A673 (cell line): ENCODE measurements at places on chromosomes 5 and 9.

DNA sequence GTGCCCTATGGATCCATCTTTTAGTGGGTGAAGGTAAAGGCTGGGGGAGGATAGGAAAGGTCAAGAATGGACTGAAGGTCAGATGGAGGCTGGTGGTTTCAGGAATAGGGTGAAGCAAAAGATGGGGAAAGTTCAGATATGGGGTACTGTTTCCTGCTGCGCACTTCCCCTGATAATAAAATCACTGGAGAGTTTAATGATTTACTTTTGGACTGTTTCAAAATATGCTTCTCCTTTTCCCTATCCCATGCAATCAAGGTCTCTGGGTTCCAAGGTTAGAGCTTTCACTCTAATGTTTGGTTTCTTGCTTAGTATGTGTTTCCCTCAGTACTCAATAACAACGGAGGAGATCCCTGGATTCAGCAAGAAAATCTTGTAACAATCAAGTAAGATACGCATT, 10.8 kb upstream of the PPP3R2 start:
- DNase-seq, result no peak
- H3K27me3 ChIP-seq, result peaks cover 12% of the 10 kb centered on the region
- no peaks in the 10 kb centered on the region for H3K4me1 ChIP-seq
- no peak overlapping the region for H3K27ac ChIP-seq
- no peak overlapping the region for H3K4me3 ChIP-seq

GRCh38 chr5:50856401-50857119, 190.1 kb downstream of the PARP8 start:
- no peak overlapping the region for H3K27ac ChIP-seq
- no peak overlapping the region for H3K4me3 ChIP-seq
- no peaks in the 10 kb centered on the region for H3K27me3 ChIP-seq

GRCh38 chr5:149422366-149423048, 43.4 kb upstream of the IL17B start:
- no peak overlapping the region for H3K27ac ChIP-seq
- no peak for DNase-seq
- peaks cover 8% of the 10 kb centered on the region for H3K4me1 ChIP-seq

GRCh38 chr9:107782381-107782780, 292.8 kb upstream of the KLF4 start:
- H3K27ac ChIP-seq, result no peak overlapping the region
- no peaks in the 10 kb centered on the region for H3K27me3 ChIP-seq
- H3K4me3 ChIP-seq, result no peak overlapping the region
- no peaks in the 10 kb centered on the region for H3K36me3 ChIP-seq
- no peak for DNase-seq

DNA sequence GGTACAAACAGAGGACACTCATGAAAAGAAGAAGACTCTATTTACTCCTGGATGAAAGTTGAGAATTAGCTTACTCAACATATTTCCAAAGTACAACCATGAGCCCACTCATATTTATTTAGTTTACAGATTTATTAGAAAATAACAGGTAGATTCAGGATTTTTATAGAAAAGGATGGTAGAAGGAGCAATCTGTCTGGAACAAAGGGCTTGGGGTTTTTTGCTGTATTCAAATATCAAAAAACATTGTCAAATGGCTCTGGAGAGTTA, 7.0 kb upstream of the ERAP2 start:
- H3K36me3 ChIP-seq, result no peaks in the 10 kb centered on the region
- peaks cover 3% of the 10 kb centered on the region for H3K4me1 ChIP-seq

DNA sequence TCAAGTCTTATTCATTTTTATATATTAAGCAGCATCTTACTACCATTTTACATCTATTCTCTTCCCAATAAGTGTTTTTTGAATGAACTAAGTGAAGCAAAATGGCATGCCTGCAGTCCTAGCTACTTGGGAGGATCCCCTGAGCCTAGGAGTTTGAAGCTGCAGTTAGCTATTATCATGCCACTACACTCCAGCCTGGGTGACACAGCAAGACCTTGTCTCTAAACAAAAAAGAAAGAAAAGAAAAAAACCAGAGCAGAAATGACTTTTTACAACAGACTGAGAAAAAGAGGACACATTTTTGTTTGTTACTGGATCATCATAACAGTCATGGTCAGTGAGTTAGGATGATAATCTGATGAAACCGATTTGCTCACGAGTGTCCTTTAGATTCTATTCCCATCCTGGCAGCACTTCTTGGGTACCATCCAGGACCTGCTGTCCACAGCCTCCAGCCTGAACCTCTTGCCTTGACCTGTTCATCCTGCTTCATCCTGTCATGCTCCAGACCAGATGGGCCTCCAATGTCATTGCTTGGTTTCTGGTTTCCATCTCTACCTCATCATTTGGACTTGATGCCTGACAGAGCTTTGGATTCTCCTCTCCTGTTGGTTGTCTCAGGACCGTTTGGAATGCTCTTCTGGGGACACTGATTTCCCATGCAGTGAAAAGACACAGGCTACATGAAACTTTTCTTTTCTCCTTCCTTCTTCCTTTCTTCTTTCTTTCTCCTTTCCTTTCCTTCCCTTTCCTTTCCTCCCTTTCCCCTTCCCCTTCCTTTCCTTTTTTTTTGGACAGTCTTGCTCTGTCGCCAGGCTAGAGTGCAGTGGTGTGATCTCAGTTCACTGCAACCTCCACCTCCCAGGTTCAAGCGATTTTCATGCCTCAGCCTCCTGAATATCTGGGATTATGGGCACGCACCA, 50.1 kb upstream of the GLRX start:
- H3K27ac ChIP-seq, result no peak overlapping the region
- H3K27me3 ChIP-seq, result no peaks in the 10 kb centered on the region
- no peak for DNase-seq
- no peaks in the 10 kb centered on the region for H3K36me3 ChIP-seq
- H3K4me3 ChIP-seq, result no peak overlapping the region

DNA sequence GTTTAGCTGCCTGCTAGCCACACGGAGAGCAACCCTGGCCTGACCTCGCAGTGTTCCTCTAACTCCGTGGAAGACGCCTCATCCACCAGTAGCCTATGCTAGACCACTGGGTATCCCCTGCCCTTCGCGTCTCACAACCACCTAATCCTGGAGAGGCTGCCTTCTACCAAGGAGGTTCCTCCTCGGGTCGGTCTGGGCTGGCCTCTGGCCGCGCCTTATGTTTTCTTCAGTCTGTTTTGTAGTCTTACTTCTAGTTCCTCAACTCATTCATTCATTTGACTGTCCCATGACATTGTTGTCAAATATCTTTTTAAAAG, 1.6 kb upstream of the TPM2 start:
- peaks cover 25% of the 10 kb centered on the region for H3K4me1 ChIP-seq
- no peaks in the 10 kb centered on the region for H3K27me3 ChIP-seq
- peak overlapping the region; percentile 92 for H3K27ac ChIP-seq
- H3K4me3 ChIP-seq, result peak overlapping the region; percentile 77

GRCh38 chr5:27026801-27027200, 11.6 kb downstream of the CDH9 start:
- no peak for DNase-seq
- no peaks in the 10 kb centered on the region for H3K4me1 ChIP-seq
- no peak overlapping the region for H3K27ac ChIP-seq
- H3K27me3 ChIP-seq, result no peaks in the 10 kb centered on the region
- H3K36me3 ChIP-seq, result no peaks in the 10 kb centered on the region

- no peaks in the 10 kb centered on the region for H3K27me3 ChIP-seq
- no peaks in the 10 kb centered on the region for H3K4me1 ChIP-seq
- no peaks in the 10 kb centered on the region for H3K36me3 ChIP-seq
- no peak overlapping the region for H3K27ac ChIP-seq
- H3K4me3 ChIP-seq, result no peak overlapping the region
These were observed 232.5 kb downstream of the GABRB2 start for GRCh38 chr5:161314033-161314432.

- DNase-seq, result peak; percentile 18
- H3K27ac ChIP-seq, result no peak overlapping the region
- no peaks in the 10 kb centered on the region for H3K27me3 ChIP-seq
These were observed 271.5 kb downstream of the ADGRV1 start for GRCh38 chr5:90830058-90830457.

DNA sequence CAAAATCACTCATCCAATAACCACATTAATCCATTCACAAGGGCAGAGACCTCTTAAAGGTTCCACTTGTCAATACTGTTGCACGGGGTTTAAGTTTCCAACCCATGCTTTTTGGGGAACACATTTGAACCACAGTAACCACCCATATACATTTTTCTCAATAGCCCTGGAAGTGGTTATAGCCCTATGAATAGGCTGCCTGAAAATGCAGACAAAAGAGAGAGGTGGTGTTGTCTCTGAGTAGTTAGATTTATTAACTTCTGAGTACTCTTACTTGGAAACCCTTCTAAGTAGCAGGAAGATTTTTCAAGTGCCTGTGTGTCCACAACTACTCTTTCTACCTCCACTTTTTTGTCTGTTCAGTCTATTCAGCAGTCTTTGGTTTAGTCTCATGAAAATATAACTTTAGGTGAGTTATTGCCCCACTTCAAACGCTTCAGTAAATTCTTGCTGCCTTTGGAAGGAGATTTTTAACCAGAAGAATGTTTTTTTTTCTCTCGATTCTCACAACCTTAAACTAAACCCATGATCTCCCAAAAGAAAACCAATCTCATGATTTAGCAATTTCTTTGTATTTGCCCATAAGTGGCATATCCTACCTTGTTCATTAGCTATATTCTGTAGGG, 42.6 kb downstream of the ARHGEF28 start:
- no peaks in the 10 kb centered on the region for H3K27me3 ChIP-seq
- DNase-seq, result no peak
- no peaks in the 10 kb centered on the region for H3K36me3 ChIP-seq
- H3K4me1 ChIP-seq, result peaks cover 6% of the 10 kb centered on the region

DNA sequence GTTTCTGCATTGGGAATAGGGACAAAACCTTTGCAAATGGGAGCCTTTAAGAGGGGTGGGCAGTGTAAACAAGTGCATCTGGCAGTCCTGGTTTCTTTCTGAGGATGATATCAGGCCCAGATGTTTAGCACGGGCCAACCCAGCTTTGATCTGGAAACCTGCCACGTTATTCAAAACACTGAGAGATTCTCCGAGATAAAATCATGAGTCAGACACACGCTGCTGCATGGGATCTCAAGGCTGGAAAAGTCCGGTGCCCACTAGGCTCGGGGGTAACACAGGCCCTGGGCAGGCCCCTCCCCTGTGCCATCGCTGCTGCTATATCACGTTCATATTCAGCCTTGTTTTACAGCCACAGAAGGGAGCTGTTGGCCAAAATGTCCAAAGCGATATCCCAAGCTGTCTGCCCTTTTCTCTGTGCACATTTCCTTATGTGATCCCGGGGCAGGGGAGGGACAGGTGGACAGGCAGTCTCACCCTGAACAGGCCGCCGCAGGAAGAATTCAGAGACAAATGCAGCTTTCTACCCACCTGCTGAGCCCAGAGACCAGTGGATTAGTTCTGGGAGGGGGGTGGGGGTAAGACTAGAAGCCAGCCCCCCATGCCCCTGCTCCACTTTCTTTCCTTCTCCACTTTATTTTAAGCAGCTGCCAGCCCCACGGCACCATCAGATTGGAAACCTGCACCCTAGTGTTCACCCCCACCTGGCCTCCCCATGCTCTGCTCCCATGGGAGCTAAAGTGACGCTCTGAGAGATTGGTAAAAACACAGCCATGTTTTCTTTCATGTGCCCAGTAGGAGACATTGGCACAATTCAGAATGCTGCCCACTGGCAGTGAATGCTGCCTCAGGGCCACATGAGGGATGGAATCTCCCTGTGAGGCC, 63.1 kb downstream of the TMOD1 start:
- peak; percentile 25 for DNase-seq
- no peak overlapping the region for H3K4me3 ChIP-seq
- H3K27ac ChIP-seq, result no peak overlapping the region
- H3K27me3 ChIP-seq, result no peaks in the 10 kb centered on the region
- H3K36me3 ChIP-seq, result no peaks in the 10 kb centered on the region

- no peaks in the 10 kb centered on the region for H3K27me3 ChIP-seq
- H3K36me3 ChIP-seq, result no peaks in the 10 kb centered on the region
- no peak for DNase-seq
- no peak overlapping the region for H3K4me3 ChIP-seq
These were observed 64.7 kb downstream of the BARX1 start for GRCh38 chr9:93890436-93890935.

- no peaks in the 10 kb centered on the region for H3K27me3 ChIP-seq
- no peaks in the 10 kb centered on the region for H3K4me1 ChIP-seq
- DNase-seq, result no peak
- no peaks in the 10 kb centered on the region for H3K36me3 ChIP-seq
- H3K4me3 ChIP-seq, result no peak overlapping the region
These were observed 368.0 kb downstream of the IRX1 start for GRCh38 chr5:3963652-3964051.

- no peaks in the 10 kb centered on the region for H3K36me3 ChIP-seq
- no peaks in the 10 kb centered on the region for H3K27me3 ChIP-seq
- no peak overlapping the region for H3K27ac ChIP-seq
These were observed 25.2 kb downstream of the LNPEP start for GRCh38 chr5:96961053-96961452.

DNA sequence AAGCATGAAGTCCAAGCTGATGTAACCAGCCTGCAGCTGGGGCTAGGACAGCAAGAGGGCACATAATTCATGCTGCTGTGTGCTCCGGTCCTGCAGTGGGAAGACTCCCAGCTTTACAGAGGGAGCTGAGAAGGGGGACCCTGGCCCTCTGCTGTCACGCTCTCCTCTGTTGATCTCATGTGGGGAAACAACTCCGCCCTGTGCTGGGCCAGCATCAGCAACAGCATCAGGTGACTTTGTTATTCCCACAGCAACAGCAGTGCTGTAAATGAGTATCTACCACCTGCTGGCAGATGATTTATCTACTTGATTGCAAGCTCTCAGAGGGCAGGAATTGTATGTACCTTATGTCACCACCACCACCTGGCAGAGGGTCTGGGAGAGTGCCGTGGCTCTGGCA, 176.2 kb downstream of the COL23A1 start:
- no peaks in the 10 kb centered on the region for H3K4me1 ChIP-seq
- H3K4me3 ChIP-seq, result no peak overlapping the region
- H3K27ac ChIP-seq, result no peak overlapping the region
- H3K36me3 ChIP-seq, result no peaks in the 10 kb centered on the region

DNA sequence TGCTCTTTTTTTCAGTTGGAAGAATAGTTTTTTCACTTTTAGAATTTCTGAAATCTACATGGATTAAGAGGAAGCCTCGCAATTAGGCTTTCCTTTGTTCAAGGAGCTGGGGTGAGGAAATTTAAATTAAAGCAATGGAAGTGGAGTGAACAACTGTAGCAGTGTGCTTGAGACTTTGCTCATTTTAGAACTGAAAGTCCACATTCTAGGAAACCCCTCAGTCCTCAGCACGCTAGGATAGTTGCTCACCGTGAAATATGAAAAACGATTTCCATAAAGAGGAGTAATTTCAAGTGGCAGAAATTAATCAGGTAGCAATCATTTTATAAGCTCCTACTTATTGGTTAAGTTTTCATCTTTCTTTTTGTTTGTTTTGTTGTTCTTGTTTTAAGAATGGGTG, 243.0 kb upstream of the ITGA1 start:
- no peak overlapping the region for H3K4me3 ChIP-seq
- H3K27me3 ChIP-seq, result no peaks in the 10 kb centered on the region
- no peaks in the 10 kb centered on the region for H3K36me3 ChIP-seq
- H3K27ac ChIP-seq, result no peak overlapping the region
- DNase-seq, result no peak

DNA sequence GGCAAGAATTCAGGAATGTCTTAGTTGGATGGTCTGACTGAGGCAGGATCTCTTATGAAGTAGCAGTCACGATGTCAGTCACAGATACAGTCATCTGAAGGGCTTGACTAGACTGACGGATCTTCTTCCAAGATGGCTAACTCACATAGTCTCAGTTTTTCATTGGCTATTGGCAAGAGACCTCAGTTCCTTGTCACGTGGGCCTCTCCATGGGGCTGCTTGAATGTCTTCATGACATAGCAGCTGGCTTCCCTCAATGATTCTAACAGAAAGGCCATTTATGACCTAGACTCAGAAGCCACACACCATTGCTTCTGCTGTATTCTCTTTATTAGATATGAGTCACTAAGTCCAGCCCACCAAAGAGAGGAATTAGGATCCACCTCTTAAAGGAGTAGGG, 4.7 kb downstream of the APC start:
- no peak overlapping the region for H3K4me3 ChIP-seq
- H3K27me3 ChIP-seq, result no peaks in the 10 kb centered on the region
- peaks cover 15% of the 10 kb centered on the region for H3K4me1 ChIP-seq
- peak; percentile 58 for DNase-seq
- no peak overlapping the region for H3K27ac ChIP-seq
- no peaks in the 10 kb centered on the region for H3K36me3 ChIP-seq
